ENCODE measurements at places on chromosomes 4 and X.
A peak's percentile ranks its signal among the peaks of the same experiment; 100 is the strongest.

DNA sequence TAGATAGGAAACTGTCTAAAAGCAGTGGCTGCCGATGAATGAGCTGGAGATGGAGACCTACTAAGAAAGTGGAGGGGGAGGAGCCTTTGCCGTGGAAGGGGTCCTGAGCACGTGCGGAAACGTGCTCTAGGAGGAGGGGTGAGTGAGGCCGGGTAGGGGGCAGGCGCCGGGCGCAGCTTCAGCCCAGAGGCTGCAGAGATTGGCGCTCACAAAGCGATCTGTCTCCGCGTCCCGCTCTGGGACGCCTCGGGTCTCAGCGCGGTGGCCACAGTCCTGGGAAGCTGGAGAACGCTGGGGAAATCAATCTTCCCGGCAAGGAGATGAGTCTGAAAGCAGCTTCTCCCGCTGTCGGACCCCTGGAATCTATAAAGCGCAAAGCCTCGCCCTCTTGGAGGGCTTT, 444 bp upstream of the ARHGAP6 start:
- DNase-seq: no peak

DNA sequence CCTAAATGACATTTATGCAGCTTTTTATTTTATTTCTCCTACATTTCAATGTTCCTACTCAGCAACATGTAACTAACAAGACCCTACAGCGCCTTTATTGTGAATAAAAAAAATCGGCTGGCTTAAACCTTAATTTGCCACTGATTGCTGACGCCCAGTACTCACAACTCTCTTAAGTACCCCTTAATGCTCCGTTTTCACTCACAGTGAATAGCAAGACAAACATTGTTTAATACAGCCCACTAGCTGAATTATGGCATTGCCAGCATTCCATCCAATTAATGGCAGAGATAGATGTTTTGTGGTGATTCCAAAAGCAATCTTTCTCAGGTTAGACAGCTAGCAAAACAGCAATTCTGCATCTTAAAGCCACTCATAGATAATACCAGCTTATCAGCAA, 61.1 kb downstream of the PPARGC1A start:
- DNase-seq: no peak

DNA sequence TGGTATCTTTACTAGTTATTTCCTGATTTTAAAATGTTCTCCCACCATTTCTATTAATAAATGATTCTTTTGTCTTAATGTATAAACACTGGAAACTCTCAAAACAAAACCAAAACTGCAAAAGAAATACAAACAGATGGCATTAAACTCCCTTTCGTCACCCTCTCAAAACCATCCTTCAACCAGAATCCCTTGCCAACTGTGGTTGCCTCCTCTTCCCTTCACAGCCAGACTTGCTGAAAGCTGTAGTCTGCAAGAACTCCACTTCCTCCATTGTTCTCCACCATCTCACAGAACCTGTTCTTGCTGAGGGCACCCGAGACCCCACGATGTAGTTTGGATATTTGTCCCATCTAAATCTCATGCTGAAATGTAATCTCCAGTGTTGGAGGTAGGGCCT, 96.5 kb downstream of the WWC2 start:
- DNase-seq: no peak

DNA sequence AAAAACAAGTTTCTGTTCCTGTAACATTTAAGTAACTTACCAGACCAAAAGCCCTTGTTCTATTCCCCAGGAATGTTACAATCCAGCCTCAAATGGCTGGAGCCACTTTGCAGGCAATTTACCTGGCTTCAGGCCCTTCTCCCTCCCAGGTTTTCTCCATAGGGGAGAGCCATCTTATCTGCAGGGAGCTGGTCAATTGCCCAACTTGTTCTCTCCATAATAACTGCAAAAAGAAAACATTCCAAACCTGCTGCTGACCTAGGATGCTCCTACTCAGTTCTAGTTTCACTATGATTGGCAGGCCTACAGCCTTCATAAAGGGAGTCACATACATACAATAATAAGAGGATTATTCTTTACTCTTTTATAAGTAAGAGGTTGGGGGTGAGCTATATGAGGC, 670.7 kb downstream of the PCDH7 start:
- DNase-seq: no peak

DNA sequence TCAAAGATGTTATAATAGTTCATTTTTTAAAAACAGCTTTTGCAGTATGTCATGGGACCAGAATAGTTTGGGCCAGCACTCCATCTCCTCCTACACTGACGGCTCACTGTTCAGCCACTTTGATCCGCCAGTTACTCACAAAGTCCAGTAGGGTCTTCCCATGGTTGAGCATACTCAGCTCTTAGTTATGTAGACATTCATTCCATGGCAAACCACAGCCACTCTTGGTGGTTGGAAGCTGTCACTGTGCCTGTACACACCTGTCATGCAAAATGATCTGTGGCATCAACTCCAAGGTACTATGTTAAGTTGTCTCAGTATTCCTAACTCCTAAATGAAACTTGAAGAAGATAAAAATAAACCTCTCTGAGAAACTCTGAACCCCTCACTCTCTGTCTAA, 127.2 kb downstream of the NR3C2 start:
- no peak for DNase-seq

DNA sequence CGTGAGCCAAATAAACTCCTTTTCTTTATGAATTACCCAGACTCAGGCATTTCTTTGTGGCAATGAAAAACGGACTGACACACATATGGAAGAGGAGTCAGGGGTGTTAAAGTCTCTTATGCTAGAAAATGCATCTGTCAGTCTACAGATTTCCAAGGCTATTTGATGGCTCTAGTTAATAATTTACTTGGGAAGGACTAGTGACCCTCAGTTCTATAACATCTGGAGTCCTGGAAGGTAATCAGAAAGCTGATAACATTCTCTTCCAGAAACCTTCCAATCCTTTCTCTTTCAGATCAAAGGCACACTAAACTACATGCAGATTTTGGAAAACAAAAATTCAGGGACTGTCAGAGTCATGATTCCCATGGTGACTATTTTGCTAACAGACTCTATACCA, 142.0 kb upstream of the TEX13D start:
- DNase-seq: no peak

- no peak for DNase-seq
Measured at GRCh38 chr4:39050590-39050989, 11.4 kb upstream of the KLHL5 start.

- DNase-seq: peak; percentile 15
Measured at GRCh38 chrX:133985164-133985966, at the start of gene GPC3. Gene GPC3 (minus strand): TSS chrX:133985594.

DNA sequence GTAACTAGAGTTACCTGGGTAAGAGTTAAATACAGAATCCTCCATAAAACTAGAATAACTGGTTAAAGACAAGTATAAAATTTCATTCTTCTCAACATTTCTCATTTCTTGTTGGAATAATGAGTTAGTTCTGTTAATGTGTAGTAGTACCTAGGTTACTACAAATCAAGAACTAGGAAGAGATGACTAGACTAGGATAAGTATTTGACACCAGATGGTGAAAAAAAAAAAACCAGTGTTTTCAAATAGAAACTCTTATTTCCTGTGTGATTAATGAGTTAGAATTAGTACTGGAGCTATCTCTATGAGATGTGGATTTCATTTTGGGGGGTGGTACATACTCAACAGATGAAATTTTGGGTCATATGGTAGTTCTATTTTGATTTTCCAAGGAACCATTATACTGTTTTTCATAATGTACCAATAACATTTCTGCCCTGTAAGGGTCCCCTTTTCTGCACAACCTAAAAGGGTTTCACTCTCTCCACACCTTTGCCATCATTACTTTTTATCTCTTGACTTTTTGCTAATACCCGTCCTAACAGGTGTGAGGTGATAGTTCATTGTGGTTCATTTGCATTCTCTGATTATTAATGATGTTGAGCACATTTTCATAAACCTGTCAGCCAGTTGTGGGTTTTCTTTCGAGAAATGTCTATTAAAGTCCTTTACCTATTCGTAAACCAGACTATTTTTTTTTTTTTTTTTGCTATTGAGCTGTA, 1.7 kb upstream of the VCX start:
- DNase-seq: no peak

DNA sequence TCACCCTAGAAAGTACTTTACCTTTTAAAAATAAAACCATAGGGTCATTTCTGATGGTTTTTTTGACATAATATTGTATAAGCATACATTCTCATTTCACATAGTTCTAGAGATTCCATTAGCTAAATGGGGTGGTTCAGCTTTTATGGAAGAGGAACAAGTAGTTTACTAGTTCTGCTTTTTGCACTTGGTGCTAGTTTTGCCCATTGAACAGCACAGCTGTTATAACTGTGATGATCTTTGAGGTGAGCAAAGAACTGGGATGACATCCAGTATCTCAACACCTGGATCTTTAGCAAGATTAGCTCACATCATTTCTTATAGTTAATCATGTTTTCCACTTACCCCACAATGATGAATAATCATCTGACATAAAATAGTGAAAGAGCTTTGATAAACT, 40.9 kb downstream of the MOB1B start:
- no peak for DNase-seq

DNA sequence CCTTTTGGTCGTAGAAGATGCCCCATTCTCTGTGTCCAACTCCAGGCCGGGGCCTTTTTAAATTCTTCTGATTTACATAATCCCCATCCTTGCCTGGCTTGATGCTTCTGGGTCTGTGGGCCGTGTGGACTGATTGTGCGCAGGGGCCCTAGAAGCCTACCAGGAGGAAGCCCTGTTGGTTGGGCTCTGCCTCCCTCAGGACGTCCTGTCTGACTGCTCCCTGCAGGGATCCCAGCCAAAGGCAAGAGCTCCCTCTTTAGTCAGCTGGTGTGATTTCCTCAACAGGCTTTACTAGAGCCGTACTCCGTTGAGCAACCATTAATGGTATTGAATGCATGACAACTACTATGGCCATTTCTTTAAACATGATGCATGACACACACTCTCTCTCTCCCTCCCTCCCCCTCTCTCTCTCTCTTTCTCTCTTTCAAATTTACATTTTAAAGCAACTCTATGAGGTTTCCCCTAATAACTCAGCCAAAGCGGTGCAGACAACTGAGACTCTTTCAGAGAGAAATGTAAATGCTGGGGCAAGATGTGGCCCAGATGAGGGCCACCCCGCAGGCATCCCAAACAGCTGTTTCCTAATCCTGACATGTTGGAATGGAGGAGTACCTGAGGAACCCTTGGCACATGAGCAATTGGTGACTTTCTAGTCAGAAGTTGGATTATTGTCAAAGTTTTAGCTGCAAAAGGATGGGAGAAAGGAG, 117.3 kb downstream of the DRD5 start:
- DNase-seq: no peak

GRCh38 chr4:10492464-10492863, 35.2 kb upstream of the ZNF518B start:
- DNase-seq: no peak

GRCh38 chrX:13165266-13166189, 121.1 kb upstream of the FAM9C start:
- DNase-seq: no peak

- DNase-seq: no peak
Measured at GRCh38 chr4:40058854-40059253, 2.2 kb downstream of the N4BP2 start.

DNA sequence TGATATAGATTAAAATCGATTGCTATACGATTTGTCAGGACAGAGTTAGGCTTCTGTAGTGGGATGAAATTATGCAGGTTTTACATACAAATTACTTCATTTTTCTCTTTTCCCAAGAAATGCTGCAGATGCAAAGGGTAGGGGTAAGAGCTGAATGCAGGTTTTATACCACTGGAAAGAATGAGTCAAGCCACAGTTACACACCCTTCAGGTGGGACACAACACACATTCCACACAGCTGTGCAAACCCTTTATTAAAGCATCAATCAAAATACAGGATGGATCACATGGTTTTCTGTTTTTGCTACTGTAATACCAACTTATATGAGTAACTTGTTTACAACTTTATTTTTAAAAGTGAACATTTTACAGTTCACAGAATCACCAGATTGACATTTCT, 39.8 kb downstream of the MFAP3L start:
- no peak for DNase-seq
